Upper lobe of right lung (tissue), 1 donor: ENCODE measurements at places on chromosomes 3 and 15. TPM values are rescaled to one million over a fixed set of nuclear protein-coding genes. Genes with fewer than 3 reads are reported as not detected.

DNA sequence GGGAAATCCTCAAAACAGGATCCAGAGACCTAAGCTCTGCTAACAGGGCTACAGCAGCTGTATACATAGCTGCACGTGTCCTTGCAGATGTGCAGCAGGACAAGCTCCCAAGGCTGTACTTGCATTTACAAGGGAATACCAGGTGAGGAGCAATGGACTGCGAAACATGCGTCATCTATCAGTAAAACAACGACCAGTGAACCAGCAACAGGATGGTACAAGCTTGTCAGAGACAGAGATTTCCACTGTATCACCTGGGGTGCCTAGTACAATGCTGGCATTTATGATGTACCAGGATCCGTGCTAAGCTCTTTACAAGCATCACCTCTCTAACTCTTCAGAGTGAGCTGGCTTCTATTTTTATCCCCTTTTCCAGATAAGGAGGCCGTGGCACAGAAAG is 227.3 kb downstream of the FOXP1 start:
- H3K4me1 ChIP-seq: peaks cover 4% of the 10 kb centered on the region
- DNase-seq: no peak
- H3K4me3 ChIP-seq: no peak overlapping the region
- H3K36me3 ChIP-seq: no peaks in the 10 kb centered on the region
- no peaks in the 10 kb centered on the region for H3K27me3 ChIP-seq

GRCh38 chr3:101319531-101319930 is 844 bp downstream of the IMPG2 start:
- DNase-seq: no peak
- no peak overlapping the region for H3K4me3 ChIP-seq
- no peaks in the 10 kb centered on the region for H3K36me3 ChIP-seq
- H3K27me3 ChIP-seq: no peaks in the 10 kb centered on the region
- no peaks in the 10 kb centered on the region for H3K4me1 ChIP-seq

GRCh38 chr3:25801786-25802185 is 11.9 kb downstream of the OXSM start:
- H3K4me3 ChIP-seq: no peak overlapping the region
- H3K27me3 ChIP-seq: no peaks in the 10 kb centered on the region
- DNase-seq: no peak

- no peaks in the 10 kb centered on the region for H3K4me1 ChIP-seq
- DNase-seq: no peak
- no peaks in the 10 kb centered on the region for H3K27me3 ChIP-seq
- no peak overlapping the region for H3K4me3 ChIP-seq
- H3K27ac ChIP-seq: no peak overlapping the region
Measured at GRCh38 chr15:70417535-70417934, 319.8 kb upstream of the TLE3 start.

DNA sequence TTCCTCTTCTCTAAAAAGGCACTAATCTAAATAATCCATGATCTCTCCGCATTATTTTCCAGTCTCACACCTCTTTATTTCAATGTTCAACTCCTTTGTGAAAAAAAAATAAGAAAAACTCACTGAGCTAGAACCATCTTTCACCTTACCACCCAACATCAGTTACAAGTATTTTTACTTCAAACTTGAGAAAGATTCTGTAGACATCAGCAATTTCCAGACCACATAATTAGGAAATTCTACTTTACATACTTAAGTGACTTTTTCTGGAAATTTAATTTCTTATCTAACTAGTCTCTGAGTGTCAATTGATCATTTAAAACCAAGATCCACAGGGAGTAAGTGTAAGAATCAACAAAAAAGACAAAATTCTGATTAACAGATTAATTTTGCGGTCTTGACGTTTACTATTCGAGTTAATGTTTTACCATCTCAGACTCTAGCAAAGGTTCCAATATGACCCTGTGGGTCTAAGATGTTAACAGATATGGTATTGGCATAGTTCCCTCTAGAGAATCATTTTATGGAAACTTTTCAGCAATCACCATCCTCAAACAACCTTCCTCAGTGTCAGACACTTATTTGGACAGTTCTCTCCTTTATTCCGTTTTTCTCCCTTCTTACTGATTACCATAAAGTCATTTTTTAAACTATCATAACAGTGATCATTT is 5.1 kb downstream of the ATP13A3 start:
- DNase-seq: no peak
- H3K36me3 ChIP-seq: no peaks in the 10 kb centered on the region
- H3K4me1 ChIP-seq: peaks cover 23% of the 10 kb centered on the region
- no peaks in the 10 kb centered on the region for H3K27me3 ChIP-seq
- no peak overlapping the region for H3K4me3 ChIP-seq
- H3K27ac ChIP-seq: no peak overlapping the region

DNA sequence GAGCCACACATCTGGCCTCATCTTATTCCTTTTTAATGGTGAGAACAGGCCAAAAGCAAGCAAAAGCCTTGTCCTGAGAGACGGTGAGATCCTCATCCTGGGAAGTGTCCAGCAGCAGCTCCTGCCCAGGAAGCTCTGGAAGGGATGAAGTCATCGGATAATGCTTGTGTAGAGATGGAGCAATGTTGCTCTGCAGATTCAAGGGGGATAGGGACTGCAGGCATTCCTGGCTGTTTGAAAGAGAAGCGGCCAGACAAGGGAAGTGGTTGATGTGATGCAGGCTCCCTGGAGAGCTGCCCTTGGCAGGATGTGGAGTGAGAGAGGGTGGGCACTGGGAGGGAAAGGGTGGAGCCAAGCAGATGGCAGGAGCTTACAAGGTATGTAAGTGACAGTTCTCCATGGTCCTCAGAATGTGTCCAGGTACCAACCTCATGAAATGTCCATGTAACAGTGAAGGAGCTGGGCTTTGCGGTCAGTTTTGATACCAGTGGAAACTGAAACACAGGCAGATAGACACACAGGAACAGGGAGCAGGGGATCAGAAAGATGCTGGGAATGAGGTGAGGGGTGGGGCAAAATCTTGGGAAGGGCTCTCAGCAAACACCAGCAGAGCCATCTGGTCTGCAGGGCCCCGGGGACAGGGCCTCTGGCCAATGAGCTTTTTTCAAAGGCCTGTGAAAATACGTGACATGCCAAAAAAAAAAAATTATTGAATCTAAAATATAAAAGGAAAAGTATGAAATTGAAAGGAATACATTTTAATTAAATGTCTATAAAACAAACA is 32.2 kb upstream of the LACTB start:
- H3K4me3 ChIP-seq: no peak overlapping the region
- peaks cover 14% of the 10 kb centered on the region for H3K4me1 ChIP-seq
- H3K27me3 ChIP-seq: no peaks in the 10 kb centered on the region
- DNase-seq: no peak
- H3K27ac ChIP-seq: no peak overlapping the region

GRCh38 chr15:91970142-91970541 is 116.6 kb downstream of the SLCO3A1 start:
- H3K27ac ChIP-seq: peak overlapping the region; percentile 18
- H3K4me3 ChIP-seq: no peak overlapping the region
- no peak for DNase-seq
- no peaks in the 10 kb centered on the region for H3K27me3 ChIP-seq
- no peaks in the 10 kb centered on the region for H3K36me3 ChIP-seq

- H3K27ac ChIP-seq: peak overlapping the region; percentile 3
- no peak overlapping the region for H3K4me3 ChIP-seq
- no peaks in the 10 kb centered on the region for H3K27me3 ChIP-seq
- H3K4me1 ChIP-seq: peaks cover 9% of the 10 kb centered on the region
Measured at GRCh38 chr15:51312166-51313073, 26.0 kb downstream of the CYP19A1 start.

- H3K27ac ChIP-seq: no peak overlapping the region
- no peaks in the 10 kb centered on the region for H3K27me3 ChIP-seq
- DNase-seq: no peak
- H3K4me1 ChIP-seq: no peaks in the 10 kb centered on the region
Measured at GRCh38 chr3:100756441-100756840, 47.1 kb downstream of the TFG start.

DNA sequence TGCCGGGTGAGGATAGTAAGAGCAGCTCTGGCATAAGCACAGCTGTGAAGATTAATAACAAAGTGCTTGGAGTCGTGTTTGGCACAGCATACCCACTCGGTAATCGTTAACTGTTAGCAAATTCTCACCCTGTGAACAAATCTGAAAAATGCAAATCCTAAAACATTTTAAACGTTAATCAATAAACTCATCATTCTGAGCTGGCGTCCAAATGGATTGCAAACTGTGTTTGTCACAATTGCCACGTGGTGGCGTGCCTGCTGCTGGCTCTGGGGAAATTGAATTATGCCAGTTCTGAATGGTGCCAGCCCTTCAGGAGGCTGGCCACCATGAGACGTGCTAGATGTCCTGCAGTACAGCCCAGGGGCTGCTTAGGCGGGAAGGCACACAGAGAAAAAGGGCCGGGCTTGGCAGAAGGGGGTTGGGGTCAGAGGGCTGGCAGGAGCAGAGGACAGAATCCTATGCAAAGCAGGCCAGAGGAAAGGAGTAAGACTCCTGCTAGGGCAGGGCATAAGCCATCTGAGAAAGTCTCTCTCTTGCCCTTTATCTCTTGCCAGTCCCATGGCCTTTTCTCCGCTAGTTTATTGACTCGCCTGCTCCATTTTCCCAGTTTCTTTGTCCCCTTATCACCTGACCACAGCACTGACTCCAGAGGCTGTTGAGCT is 22.1 kb upstream of the POLG start:
- H3K4me1 ChIP-seq: peaks cover 7% of the 10 kb centered on the region
- H3K27ac ChIP-seq: no peak overlapping the region

DNA sequence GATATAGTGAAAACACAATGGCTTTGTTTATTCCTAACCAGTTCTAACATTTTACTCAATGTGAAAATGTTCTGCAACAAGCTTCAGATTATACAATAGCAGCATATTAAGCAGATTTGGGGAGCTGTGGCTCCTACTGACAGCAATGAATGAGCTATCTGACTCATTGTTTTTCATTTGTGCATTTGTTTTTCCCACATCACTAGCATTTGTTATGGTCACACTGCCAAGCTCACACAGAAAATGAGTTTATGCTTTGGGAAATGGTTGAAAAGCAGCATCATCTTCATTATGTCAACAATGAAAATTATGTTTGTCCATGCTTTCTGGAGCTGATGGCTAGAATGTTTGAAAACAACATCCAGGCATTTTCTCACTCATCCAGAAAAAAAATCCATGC is 53.5 kb downstream of the ZPLD1 start:
- H3K27me3 ChIP-seq: no peaks in the 10 kb centered on the region
- no peak for DNase-seq
- H3K36me3 ChIP-seq: no peaks in the 10 kb centered on the region

DNA sequence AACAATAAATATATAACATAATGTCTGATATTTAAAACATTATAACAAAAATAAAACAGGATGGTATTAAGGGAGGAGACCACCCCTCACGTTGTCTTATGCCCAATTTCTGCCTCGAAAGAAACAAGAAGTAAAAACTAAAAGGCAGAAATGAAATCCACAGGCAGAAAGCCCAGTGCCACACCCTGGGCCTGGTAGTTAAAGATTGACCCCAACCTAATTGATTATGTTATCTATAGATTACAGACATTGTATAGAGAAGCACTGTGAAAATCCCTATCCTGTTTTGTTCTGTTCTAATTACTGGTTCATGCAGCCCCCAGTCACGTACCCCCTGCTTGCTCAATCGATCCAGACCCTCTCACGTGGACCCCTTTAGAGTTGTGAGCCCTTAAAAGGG is 22.3 kb upstream of the ACP3 start:
- H3K4me1 ChIP-seq: no peaks in the 10 kb centered on the region
- H3K27ac ChIP-seq: no peak overlapping the region
- H3K4me3 ChIP-seq: no peak overlapping the region
- H3K27me3 ChIP-seq: no peaks in the 10 kb centered on the region

GRCh38 chr15:67127965-67128364 is 62.6 kb downstream of the SMAD3 start:
- peaks cover 59% of the 10 kb centered on the region for H3K4me1 ChIP-seq
- no peak overlapping the region for H3K4me3 ChIP-seq
- no peak overlapping the region for H3K27ac ChIP-seq
- no peaks in the 10 kb centered on the region for H3K36me3 ChIP-seq
- no peak for DNase-seq

GRCh38 chr15:98484914-98485313 is 163.4 kb upstream of the IGF1R start:
- no peaks in the 10 kb centered on the region for H3K36me3 ChIP-seq
- no peak for DNase-seq
- no peaks in the 10 kb centered on the region for H3K27me3 ChIP-seq
- H3K4me1 ChIP-seq: no peaks in the 10 kb centered on the region
- no peak overlapping the region for H3K27ac ChIP-seq

DNA sequence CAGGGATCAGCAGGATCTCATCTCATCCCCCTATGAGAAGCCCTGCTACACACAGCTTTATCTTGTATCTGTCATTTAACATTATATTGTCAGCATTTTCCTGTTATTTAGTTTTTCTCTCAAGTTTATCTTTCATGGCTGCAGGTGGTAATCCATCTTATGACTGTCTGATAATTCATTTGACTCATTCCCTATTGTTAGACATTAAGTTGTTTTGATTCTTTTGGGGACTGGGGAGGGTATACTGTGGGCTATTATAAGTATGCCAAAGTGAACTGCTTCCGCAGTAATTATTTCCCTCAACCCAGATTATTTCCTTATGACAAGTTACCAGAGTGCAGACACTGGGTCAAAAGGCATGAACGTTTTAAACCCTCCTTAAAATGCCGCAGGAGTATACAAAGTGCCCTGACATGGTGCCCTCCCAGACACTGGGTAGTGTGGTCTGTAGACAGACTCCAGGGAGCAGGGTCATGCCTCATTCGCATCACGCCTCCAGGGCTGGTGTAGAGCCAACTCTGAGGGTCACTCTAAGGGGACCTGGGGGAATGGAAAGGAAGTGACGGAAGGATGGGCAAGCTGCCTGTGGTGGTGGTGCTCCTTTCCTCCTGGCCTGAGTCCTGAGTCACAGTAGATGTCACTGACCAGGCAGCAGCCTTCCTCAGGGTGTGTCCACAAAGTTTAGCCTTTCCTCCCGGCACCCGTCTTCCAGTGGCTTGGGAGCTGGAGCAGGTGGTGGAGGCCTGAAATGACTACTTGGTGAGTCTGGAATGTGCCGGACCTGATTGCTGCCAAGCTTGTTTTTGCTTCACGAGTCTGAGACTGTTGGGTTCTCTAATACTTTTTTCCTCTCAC is 11.6 kb downstream of the GPR160 start:
- peaks cover 8% of the 10 kb centered on the region for H3K4me1 ChIP-seq
- H3K27me3 ChIP-seq: no peaks in the 10 kb centered on the region
- peak overlapping the region; percentile 63 for H3K27ac ChIP-seq
- DNase-seq: no peak
- H3K36me3 ChIP-seq: no peaks in the 10 kb centered on the region

DNA sequence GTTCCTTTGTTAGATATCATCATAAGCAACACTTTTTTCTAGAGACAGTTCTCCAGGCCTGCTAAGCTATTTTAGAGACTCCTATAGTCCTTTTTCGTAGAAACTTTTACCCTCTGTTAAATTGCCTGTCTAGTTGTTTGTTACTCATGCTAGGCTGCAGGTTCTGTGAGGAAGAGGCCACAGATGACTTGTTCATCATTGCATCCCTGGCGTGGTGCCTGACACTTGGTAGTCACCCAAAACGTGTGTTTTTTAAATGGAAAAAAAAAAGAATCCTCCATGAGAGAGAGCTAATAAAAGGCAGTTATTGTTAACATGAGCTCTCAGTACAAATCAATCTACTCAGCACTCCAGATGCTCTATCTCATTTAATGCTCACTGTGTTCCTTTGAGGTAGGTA is 35.1 kb downstream of the CCDC54 start:
- no peak for DNase-seq
- H3K27ac ChIP-seq: no peak overlapping the region
- no peaks in the 10 kb centered on the region for H3K27me3 ChIP-seq
- no peaks in the 10 kb centered on the region for H3K36me3 ChIP-seq
- no peak overlapping the region for H3K4me3 ChIP-seq

BUB1B gene
- total RNA-seq: 1.8 TPM

UQCC5 gene
- 16.6 TPM for total RNA-seq

FNDC3B gene
- total RNA-seq: 160 TPM

IQGAP1 gene
- 256 TPM for total RNA-seq

LDHAL6B gene
- not detected for total RNA-seq

SCAPER gene
- 44.3 TPM for total RNA-seq

GATM gene
- total RNA-seq: 7.2 TPM

GHSR gene
- not detected for total RNA-seq

GASK1A gene
- total RNA-seq: 3.9 TPM

CPEB1 gene
- total RNA-seq: 2.5 TPM
